Thyroid gland (tissue), 4 donors: ENCODE measurements at places on chromosomes 6 and 20. TPM values are rescaled to one million over a fixed set of nuclear protein-coding genes. Genes with fewer than 3 reads are reported as not detected.
A peak's percentile ranks its signal among the peaks of the same experiment; 100 is the strongest.

NOTCH4 gene
- 11.0 TPM for total RNA-seq

FRMD1 gene
- not detected for total RNA-seq

DNA sequence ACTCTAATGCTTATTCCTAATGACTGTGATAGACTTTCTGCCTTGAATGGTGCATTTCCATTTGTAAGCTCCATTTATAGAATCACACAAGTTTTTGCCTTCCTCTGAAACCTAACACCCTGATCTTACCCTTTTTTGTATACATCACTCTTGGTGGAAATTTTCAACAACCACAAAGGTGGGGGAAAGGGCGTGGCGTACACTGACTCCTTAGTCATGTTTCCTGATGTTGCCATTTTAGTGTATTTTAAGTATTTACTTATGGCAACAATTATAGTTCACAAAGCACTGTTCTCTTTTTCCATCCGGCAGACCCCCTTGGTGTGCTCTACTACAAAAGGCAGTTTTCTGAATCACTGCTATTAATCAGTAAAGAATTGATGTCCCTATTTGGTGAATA, 92.0 kb downstream of the ATXN1 start:
- no peak overlapping the region for H3K4me3 ChIP-seq
- no peak for DNase-seq
- H3K27ac ChIP-seq, result peak overlapping the region; percentile 44
- H3K4me1 ChIP-seq, result peaks cover 32% of the 10 kb centered on the region
- no peaks in the 10 kb centered on the region for H3K27me3 ChIP-seq
- H3K36me3 ChIP-seq, result no peaks in the 10 kb centered on the region

DNA sequence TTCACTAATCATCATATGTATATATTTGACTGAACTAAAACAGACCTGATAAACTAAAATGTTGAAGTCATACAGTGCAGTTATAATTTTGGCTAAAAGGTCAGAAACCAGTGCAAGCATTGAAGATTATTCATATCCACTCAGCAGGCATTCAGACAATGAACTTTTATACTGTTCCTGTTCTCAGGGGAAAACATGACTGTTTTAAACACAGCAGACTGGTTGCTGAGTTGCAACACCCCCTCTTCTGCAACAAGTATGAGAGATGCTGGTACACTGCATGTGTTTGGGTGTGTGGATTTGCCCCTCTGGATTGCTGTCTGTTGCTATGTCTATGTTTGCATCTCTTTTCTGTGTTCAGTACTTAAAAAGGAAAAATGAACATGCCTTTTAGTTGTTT, 206.8 kb downstream of the EYA4 start:
- H3K27me3 ChIP-seq, result no peaks in the 10 kb centered on the region
- H3K4me1 ChIP-seq, result no peaks in the 10 kb centered on the region
- DNase-seq, result no peak
- H3K36me3 ChIP-seq, result no peaks in the 10 kb centered on the region

DNA sequence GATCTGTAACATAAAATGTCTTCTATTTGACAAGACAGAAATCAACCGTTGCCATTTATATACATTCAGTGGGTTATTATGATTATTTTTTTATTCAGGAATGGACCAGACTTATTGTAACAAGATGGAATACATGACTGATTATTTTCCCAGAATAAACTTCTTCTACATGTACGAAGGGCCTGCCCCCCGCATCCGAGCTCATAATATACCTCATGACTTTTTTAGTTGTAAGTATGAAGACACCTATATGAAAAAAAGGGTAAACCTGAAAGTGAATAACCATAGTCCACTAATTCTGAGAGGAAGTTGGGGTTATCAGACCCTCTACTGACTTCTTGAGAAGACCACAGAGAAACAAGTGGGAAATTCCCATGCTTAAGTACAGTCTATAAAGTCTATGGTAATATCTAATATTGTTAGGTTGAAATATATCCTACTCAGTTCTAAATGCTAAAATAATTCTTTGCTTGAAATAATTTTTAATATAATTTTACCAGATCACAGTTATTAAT, 15.9 kb downstream of the OR2A4 start:
- no peaks in the 10 kb centered on the region for H3K36me3 ChIP-seq
- H3K27me3 ChIP-seq, result no peaks in the 10 kb centered on the region
- no peak for DNase-seq
- no peak overlapping the region for H3K27ac ChIP-seq

DNA sequence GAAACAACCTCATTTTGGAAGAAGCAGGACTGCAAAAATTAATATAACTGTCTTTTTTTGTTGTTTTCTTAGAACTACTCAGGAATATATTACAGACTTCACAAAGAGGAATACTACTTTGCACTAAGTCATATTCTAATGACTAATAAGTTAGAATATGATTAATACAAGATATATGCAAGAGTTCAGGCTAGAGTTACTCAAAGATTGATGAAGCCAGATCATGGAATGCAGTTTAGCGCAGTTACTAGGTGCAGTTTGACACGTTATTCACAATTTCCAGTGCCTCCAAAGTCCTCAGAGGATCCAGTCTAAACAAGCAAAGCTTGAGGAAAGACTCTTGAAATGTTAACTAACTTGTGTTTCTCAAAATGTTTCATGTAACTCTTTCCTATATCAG, 1.2 kb upstream of the MYCT1 start:
- H3K4me1 ChIP-seq, result no peaks in the 10 kb centered on the region
- DNase-seq, result no peak
- H3K4me3 ChIP-seq, result no peak overlapping the region
